ENCODE measurements at places on chromosomes 4 and X.

DNA sequence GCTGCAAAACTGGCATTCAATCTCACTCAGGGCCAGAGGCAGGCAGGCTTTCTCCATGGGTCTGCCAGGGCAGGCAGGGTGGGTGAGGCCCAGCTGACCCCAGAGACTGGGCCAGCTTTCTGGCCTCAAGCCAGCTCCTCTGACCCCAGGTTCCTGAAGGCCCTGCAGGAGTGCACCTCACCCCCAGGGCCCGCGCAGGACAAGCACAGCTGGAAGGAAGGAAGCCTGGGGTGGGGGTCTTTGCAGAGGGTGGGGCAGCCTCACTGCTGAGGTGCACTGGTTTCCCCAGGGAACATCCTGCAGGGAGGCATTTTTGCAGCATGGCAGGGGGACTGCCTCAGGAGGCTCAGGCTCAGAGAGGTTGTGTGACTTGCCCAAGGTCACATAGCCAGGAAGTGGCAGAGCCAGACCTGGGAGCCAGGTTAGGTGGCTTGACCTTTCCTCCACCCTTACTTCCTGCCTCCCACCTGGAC is 31.5 kb upstream of the AFAP1 start:
- DNase-seq: no peak

- DNase-seq: peak; percentile 87
These were observed 2.1 kb upstream of the APBB2 start for GRCh38 chr4:41216294-41217019.

- no peak for DNase-seq
These were observed 1.7 kb downstream of the CNOT6L start for GRCh38 chr4:77817304-77818072.

- no peak for DNase-seq
These were observed 8.3 kb upstream of the SASH3 start for GRCh38 chrX:129771266-129771995.

DNA sequence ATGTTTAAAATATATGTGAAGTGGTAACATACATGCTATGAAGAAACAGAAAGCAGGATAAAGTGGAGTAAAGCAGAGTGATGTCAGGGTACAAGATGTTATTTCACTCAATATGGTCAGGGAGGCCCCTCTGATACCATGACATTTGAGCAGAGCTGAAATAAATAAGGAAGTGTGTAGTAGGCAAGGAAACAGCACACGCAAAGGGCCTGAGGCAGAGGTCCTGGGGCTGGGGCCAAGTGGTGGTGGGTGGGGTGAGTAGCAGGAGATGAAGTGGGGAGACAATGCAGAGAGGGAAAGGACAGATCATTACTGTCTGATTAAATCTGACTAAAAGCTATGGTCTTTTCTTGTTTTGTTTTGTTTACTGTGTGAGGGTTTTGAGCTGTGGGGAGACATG is 61.1 kb downstream of the FAM13A start:
- DNase-seq: no peak

DNA sequence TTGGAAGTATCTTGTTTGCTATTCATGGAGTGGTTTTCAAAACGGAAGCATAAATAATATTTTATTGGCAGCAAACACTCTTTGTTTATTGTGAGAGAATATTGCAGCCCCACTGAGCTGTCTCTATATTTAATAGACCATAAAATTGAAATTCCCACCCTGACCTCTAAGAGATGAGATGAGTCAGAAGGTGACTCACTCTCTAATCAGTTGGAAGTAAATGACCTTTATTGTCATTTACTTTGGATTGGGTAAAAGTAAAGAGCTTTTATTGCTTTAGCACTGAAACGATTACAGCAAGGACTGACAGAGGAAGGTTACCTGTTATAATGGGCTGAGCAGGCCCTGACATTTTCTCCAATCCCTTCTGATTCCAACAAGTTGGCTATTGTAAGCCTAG is 55.0 kb downstream of the SYTL5 start:
- no peak for DNase-seq

- no peak for DNase-seq
These were observed 26.4 kb upstream of the TRIM60 start for GRCh38 chr4:165005352-165005925.

DNA sequence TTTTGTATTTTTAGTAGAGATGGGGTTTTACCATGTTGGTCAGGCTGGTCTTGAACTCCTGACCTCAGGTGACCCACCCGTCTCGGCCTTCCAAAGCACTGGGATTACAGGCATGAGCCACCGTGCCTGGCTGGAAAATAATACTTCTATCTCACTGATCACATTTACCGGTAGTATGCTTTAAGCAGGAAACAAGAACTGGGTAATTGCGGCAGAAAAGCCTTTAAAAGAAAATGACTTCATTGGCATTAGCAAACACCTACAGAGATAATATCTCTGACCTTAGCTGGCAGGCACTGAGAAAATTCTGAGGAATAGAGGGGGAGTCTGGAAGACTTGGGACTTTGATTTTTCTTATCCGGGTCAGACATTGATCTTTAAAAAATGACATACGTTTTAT is 78.5 kb downstream of the SHROOM3 start:
- no peak for DNase-seq

DNA sequence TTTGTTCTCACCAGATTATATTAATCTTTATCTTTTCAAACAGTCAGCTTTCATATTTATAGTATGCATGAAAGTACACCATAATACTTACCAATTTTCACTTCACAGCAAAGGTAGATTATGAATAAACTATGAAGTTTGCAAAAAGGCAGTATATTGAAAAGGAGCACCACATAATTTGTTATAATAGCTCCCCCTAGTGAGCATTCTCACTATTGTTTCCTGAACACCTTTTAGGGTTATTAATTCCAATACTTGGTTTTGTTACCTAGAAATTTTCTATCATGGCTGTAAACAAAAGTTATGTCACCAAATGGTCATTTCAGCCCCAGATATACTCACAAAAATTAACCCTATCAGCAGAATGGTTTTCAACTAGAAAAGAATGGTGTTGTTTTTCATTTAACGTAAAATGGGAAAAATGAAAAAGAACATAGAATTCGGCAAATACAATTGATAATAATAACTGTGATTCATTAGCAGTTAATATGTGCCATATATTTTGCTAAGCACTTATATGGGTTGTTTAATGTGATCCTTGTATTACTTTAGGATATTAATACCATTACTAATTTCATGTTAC is 30.2 kb upstream of the NKX6-1 start:
- peak; percentile 12 for DNase-seq

DNA sequence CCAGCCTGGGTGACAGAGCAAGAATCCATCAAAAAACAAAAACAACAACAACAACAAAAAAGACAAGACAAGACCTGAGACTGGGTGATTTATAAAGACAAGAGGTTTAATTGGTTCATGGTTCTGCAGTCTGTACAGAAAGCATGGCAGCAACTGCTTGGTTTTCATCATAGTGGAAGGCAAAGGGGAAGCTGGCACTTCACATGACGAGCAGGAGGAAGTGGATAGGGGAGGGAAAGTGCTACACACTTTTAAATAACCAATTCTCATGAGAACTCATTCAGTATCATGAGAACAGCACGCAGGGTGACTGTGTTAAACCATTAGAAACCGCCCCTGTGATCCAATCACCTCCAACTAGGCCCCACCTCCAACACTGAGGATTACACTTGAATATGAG is 28.4 kb upstream of the SLC10A7 start:
- DNase-seq: no peak

DNA sequence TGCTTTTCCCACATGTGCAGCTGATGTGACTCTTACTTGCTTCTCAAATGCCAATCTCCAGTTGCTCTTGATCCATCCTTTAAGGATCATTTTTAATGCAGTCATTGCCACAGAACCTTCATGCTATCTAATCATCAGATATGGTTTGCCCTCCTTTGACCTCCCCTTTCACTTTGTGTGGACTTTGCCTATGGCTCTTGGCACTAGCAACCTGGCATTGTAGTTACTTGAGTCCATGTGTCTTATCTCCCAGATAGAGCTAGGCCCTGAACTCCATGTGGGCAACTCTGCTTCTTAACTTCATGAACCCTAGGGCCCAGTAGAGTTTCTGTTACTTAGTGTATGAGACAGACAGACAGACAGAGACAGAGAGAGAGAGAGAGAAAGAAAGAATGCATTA is 41.6 kb downstream of the MTM1 start:
- DNase-seq: no peak

- DNase-seq: no peak
These were observed 41.6 kb downstream of the TMA16 start for GRCh38 chr4:163536091-163536490.

GRCh38 chr4:183354219-183354618 is 32.0 kb upstream of the CLDN24 start:
- DNase-seq: no peak

DNA sequence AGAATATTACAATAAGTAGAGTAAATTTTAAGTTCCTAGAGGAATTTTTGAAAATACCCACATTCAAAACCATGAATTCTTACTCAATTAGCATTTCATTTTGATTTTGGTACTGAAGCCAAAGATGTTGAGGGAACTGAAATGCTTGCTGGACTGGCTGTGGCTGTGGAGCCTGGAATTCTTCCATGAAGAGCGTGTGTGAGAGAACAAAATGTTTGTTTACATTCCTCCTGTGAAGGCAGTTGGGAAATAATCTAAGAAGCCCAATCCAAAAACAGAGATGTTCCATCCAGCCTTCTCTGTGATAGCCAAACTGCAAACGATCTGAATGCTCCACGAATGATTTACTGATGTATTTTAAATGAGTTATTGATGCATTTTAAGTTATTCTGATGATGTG is 3.8 kb upstream of the ADH1B start:
- no peak for DNase-seq

DNA sequence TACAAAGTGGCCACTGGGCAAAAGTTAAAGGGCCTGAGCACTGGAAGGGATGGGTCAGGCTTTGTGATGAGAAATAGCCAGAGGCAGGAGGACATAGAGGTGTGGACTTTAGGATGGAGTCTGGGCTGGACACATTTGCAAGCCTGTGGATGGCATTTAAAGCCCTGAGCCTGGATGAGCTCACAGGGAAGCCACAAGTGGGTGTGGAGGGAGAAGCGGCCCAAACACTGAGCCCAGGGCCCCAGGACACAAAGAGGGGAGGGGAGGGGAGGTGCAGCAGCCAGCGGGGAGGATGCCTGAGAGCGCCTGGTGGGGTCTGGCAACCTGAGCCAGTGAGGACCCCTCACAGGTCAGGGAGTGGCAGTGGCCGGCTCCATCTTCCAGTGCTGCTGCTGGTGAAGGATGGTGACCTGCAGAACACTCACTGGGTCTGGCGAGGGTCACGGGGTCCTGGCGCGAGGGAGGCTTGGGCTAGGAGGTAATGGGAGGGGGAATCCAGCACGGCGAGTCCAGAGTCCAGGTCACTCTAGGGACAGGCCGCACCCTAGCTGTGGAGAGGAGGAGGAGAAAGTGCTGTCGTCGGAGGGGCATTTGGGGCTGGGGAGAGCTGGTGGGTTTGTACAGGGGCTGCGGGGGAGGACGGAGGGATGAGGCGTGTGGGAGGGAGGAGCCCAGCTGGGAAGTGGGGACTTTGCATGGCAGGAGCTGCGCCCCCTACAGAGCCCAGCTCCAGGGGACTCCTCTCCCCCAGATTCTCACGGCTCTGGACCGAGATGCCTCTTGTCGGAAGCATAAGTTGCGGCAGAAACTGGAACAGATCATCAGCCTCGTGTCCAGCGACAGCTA is 7.0 kb downstream of the LAGE3 start:
- no peak for DNase-seq

- peak; percentile 49 for DNase-seq
These were observed 352.9 kb downstream of the RAPGEF2 start for GRCh38 chr4:159455675-159456237.

DNA sequence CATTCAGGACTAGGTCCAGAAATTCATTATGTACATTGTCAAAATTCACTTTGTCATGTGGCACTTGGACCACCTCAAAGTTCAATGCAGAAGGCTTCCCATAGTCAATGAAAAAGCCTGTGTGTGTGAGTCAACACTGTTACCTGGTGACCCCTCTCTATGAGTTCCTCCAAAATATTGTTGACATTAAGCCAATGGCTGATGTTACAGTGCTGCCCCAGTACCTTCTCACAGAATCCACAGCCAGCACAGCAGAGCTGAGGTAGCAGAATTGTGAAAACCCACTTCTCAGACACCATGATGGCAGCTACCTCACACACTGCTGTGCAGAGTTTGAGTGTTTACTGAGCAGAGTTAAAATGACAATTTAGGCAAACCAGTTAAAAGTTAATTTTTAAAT is 22.4 kb upstream of the UGT2B4 start:
- peak; percentile 33 for DNase-seq

DNA sequence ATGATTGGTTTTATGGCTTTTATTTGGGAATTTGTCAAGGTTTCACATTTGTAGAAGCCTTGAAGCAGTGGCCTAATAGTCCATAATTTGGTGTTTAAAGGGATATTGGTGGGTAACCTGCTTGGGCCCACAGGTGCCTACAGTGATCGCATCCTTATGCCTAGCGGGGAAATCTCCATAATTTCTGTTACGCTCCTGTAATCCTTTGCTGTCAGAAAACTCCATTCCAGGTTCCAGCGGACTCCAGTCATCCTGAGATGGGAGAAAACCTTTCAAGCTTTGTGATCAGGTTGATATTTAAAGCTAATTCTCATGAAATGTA is 257.0 kb upstream of the JADE1 start:
- DNase-seq: no peak

DNA sequence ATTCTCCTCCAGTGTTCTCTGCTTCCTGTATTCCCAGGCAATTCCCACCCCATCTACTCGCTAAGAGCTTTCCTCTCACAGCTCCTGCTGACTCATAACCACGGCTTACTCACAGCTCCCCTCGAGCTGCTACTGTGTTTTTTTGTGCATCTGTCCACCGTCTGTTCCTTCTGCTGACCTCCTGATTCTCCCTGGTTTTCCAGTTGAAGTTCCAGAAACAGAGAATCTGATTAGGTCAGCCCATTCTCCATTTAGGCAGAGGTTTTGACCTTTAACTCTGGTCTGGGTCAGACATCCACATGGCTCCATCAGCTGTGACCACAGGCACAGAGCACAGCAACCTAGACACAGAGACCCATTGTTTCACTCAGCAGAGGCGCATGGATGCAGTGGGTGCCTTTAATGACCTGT is 5.5 kb upstream of the SMIM20 start:
- DNase-seq: peak; percentile 54

- no peak for DNase-seq
These were observed 371.9 kb upstream of the NWD2 start for GRCh38 chr4:36872679-36873078.

DNA sequence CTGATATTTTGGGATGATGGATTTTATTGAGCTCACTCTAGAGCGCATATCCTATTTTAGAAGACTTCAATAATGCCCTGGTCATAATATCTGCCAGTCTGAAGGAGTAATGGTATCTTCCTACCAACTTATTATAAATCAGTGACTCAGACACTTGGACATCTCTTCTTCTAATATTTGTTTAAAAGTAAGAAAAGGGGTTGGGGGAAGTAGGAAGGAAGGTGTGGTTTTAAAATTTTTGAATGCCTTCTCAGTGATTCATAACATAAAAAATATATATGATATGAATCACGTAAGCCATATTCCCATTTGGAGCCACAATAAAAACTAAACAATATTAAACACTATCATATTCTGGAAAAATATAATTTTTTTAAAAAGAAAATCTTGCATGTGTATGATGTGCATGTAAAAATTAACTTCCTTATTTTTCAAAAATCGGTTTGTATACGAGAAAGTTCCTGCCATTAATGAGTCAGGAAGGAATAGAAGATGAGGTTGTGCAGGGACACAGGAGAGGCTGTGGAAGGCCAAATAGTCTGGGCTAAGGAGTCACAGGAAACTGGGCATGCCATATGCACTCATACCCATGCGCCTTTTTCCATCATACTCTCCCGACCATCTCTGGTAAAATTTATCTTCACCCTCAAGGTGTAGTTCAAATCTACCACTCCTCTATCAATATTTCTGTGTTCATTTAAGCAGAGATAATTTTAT is 286.5 kb downstream of the EPHA5 start:
- DNase-seq: peak; percentile 0
